Iris pigment epithelial cell (primary cell): ENCODE measurements at places on chromosomes 2 and 18.

DNA sequence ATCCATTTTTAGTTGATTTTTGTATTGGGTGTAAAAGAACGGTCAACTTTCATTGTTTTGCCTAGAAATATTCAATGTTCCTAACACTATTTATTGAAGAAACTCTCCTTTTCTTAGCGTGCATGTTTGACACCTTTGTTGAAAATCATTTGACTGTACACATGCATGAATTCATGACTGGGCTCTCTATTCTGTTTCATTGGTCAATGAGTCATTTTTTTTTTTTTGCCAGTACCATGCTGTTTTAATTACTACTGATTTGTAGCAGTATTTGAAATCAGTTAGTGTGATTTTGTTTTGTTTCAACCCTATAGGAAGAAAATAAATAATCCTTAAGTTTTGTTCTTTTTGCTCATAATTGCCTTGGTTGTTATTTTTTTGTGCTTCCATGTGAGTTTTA lies 828.7 kb downstream of the SUCLG1 start:
- no peak for DNase-seq

DNA sequence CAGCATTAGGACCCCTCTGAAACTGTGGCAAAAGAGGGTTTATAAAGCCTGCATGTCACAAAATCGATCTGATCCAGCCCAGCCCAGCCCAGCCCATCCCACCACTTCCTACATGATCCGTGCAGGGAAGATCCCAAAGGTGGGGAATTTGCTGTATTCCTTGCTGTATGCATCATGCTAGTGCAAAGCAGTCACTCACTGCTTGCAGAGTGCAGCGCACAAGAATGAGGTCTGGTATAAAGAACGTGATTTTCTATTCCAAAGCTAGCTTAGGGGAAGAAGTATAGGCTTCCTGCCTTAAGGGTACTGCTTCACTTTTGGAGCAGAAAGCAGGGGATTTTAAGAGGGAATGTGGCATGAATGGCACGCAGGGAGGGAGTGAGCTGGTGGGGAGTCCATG lies 18.9 kb upstream of the SERPINB11 start:
- no peak for DNase-seq

DNA sequence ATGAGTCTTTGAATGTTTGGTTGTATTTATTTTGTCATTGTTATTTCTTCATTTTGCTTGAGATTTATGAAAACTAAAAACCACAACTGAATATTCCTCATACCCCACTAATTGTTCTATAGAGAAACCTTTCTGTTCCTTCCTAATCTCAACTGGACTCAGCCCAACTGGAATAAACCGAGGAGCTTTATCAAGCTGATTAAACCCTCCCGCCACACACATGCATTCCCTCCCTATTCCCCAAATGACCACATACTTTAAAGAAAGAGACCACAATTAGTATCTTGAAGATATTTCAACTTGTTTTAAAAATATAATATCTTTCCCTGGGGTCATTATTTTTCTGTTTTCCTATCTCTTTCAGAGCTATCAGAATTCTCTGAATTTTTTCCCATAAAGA lies 107.5 kb downstream of the OSR1 start:
- DNase-seq: no peak

DNA sequence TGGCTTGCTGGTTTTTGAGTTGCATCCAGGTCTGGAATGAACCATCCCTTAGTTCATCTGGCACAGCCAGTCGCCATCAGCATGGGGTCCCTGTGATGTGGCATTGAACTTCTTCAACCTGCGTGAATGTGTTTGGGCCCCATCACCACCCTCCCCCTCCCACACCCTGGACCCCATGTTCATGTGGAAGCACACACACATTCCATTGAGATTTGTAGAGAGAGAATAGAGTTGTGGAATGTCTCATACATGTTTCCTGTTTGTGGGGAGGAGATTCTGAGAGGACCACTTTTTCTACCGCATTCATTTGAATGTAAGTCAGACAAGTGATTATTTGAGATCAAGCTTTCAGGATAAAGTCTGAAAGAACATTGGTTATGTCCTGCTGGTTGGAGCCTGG lies 117.6 kb upstream of the EML6 start:
- DNase-seq: peak; percentile 83

DNA sequence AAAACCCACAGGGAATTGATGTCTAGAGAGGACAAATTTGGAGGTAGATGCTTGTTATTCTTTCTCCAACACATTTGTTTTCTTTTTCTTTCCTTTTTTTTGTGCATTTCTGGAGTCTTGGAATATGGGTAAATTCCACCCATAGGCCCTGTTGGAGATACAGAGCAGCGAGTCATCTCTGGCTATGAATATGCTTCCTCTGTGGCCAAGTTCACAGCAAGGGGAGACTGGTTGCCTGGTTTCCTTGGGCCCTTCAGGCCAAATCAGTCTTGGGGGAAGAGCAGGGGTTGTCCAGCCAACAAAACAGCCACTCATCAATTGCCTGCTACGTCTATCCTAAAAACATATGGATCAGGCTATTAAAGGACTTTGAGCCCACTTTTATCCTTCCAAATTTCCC lies 27.5 kb downstream of the SP100 start:
- peak; percentile 60 for DNase-seq

GRCh38 chr18:42520138-42520537 lies 565.1 kb downstream of the PIK3C3 start:
- DNase-seq: no peak

DNA sequence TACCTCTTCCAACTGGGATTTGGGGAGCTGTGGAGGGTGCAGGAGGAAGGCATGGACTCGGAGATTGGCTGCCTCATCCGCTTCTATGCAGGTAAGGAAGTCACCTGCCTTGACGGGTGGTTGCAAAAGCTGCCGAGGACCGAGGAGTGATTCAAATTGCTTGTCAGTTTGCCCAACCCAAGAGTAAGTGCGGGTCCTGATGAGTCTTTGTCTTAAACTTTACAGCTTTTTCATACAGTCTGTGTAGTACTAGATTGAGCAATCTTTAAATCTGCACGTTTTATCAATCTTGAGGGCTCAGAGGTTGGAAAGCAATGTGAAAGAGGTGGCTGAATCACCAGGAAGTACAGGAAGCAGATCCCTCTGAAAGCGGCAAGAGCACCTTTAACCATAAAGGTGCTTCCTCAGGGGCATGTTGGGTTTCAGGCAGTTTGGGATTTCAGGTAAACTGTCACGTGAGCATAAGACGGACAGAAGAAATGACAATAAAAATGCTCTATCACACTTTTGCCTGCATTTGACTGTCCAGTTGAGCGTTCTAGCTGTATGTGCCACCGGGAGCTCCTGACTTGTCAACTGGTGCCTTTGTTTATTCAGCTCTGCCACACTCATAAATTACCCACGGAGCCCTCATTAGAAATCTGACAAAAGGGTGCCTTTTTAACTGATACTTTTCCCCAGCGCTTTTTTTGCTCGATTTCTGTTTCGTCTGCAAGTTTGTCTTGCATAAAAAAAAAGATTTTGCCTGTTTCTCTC lies 2.0 kb downstream of the PHLPP1 start:
- DNase-seq: peak; percentile 79

- no peak for DNase-seq
Observed at GRCh38 chr18:74073957-74074667, 73.5 kb downstream of the FBXO15 start.

- DNase-seq: no peak
Observed at GRCh38 chr2:218890369-218890768, 9.7 kb downstream of the WNT10A start.

GRCh38 chr18:77144046-77144445 lies 11.5 kb upstream of the MBP start:
- no peak for DNase-seq

DNA sequence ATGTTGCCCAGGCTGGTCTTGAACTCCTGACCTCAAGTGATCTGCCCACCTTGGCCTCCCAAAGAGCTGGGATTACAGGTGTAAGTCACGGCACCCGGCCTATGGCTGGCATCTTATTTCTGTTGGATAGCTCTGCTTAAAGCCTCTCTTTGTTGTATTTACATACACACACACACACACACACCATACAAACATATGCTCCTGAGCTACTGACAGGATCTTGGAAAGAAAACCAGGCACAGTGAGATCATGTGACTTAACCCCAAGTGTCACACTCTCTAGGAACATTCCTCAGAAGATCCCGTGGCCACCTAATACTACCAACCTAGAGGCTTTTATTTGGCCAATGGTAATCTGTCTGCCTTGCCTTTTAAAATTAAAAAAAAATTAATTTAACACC lies 85.1 kb upstream of the HAAO start:
- DNase-seq: no peak

DNA sequence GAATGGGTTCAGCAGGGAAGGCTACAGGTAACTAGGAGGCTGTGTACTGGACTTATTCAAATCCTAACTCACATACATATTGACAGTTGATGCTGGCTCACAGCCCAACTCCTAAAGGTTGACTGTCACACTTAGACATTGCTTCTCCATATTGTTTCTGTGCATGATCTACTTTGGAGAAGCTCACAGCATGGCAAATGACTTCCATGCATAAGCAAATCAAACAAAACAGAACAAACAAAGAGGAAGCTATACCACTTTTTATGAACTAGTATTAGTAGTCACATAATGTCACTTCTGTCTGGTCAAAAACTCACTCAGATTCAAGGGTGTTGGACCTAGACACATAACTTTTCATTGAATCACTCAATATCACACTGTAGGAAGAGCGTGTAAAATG lies 43.8 kb upstream of the CDH19 start:
- no peak for DNase-seq

DNA sequence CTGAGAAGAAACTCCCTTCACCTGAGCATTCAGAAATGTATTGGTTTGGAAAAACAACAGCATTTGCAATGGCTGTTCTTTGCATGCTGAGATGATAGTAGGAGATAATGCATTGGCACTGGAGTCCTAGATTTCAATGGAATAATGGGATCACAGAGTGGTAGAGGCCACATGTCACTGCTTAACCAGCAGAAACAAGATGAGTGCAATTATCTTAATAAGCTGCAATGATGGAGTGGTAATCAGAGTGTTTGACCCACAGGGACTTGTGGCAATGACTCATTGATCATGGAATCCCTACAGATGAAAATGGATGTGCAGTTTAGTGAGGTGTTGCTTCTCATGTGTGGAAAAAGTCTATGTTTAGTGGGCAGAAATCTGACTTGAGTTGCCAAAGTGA lies 218.8 kb upstream of the ZEB2 start:
- DNase-seq: no peak

DNA sequence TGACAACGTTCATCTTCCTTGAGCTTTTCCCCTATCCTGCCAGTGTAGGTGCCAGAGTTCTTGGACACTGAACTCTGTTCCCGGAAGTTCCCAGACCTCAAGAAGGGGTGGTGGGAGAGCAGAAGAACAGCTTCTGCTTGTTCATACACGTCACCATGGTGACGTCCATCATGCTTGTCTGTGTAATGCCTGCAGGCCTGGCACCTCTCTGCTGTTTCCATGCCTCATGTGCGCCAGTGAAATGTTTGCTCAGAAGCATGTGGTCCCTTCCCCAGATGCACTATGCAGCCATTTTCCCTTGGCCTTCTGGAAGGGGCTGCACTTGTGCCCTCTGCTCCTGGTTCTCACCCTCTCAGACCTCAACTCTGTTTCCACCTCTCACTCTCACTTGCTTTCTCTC lies 210.8 kb upstream of the NABP1 start:
- DNase-seq: no peak

GRCh38 chr2:233075966-233076339 lies 15.8 kb downstream of the INPP5D start:
- no peak for DNase-seq

DNA sequence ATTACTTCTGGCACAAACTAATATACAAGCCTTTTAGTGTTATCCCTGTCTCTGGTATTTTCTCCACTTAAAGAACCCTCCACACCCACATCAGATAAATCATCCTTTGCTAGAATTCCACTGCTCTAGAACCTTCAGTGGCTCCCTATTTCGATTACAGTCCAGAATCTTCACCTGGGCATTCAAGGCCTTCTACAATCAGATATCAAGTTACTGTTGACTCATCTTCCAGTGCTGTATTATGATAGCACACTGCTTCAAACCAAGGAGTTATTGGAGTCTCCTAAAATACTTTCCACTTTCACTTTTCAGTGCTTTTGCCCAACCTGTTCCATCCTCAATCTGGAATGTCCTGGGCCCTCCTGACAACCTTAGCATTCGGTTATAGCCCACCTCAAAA lies 3.4 kb downstream of the CGREF1 start:
- DNase-seq: peak; percentile 17

DNA sequence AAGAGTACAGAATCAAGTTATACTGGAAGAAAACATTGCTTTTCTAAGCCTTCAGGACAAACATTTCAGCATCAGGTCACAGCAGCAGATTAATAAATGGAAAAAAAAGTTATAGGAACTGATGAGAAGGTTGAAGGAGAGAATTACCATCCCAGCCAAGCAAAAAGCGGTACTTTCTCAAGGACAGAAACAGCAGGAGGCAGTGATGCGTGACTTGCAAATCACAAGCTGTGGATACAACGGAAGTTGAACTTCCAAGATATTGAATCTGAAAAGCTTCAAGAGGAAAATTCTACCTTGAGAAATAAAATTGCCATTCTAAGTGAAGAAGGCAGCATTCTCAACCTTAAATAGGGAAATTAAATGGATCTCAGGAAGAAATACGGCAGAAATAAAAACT lies 18.5 kb upstream of the SERPINB12 start:
- DNase-seq: no peak

DNA sequence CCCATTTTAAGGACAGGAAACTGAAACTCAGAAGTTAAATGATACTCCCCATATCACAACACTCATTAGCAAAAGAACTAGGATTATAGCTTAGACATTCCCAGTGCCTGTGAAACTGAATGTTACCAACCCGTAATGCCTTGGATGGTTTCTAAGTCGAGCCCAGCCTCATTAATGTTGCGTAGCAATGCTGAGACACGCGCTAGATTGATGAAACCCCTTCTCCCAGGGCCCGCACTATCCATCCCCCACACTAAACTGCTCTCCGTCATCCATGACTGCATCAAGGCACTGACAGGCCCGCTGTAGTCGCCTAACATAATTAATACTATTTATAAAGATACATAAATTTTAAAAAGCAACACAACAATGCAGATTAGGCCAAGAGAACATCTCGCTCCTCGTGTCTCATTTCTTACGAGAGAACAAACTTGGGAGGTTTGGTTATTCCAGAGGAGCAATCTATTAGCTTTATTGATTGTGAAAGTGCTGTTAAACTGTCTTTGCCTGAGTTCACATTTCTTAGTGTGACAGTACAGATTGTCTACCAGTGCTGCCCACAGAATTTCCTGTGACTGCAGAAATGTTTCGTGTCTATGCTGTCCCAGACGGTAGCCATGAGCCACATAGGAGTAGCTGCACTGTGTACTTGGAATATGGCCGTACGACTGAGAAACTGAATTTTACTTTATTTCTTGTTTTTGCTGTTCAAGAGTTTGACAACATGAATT lies 312.2 kb upstream of the RAB12 start:
- DNase-seq: no peak

- DNase-seq: no peak
Observed at GRCh38 chr18:28208712-28209265, 31.9 kb upstream of the CDH2 start.

DNA sequence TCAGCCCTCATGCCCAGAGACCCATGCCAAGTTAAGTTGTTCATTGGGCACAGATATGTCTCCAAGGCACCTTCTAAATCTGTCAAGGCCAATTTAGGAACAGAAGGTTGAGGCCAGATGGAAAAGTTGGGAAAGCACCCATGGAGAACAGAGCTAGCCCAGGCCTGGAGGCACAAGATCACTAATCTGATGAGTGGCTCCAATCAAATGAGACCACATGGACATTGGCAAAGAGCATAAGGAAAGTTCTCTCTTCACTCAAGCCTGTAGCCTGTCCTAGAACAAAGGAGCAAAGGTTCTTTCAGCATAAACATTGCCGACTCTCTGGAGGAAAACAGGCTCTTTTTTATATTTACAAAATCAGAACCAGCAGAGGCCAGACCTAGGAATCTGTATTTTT lies 154.8 kb downstream of the RNF152 start:
- peak; percentile 26 for DNase-seq
